ENCODE measurements at places on chromosomes 2 and 18.

- DNase-seq: no peak
Observed at GRCh38 chr2:189049709-189050164, 75.6 kb downstream of the COL3A1 start.

DNA sequence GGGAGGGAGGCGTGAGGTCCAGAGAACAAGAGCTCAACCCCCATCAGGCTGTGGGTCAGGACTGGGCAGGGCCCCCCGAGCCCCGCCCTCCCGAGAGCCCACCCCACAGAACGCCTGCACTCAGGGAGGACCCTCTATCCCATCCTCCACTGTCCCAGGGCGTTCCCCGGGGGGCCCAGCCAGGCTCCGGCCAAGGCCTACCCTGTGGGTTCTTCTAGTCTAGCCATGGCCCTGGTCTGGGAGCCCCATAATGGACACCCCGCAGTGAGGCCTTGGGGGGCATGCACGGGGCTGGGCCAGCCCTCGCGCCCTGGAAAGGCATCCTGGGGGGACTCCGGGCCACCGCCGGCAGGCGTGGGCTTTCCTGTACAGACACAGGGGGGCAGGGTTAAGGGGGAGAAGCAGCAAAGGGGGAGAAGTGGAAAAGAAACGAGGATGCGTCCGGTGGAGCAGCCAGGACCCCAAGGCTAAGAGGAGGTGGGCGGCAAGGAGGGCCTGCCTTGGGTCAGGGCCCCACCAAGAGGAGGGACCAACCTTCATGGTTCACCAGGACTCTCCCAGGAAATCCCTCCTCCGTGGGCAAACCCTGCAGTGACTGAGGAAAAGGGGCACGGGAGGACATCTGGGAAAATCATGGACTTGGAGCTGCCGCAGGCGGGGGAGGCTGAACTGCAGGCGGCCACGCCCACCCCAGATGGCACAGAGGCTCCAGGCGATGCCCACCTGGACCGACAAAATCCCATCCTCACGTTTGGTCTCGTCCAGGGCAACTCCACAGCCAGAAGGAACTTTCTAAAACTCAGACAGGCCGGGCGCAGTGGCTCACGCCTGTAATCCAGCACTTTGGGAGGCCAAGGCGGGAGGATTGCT lies 2.7 kb upstream of the CROCC2 start:
- DNase-seq: no peak

- no peak for DNase-seq
Observed at GRCh38 chr2:234917211-234917975, 34.4 kb upstream of the SH3BP4 start.

- DNase-seq: no peak
Observed at GRCh38 chr2:66762761-66763160, 327.8 kb downstream of the MEIS1 start.

GRCh38 chr2:212918336-212918735 lies 233.1 kb downstream of the IKZF2 start:
- no peak for DNase-seq

DNA sequence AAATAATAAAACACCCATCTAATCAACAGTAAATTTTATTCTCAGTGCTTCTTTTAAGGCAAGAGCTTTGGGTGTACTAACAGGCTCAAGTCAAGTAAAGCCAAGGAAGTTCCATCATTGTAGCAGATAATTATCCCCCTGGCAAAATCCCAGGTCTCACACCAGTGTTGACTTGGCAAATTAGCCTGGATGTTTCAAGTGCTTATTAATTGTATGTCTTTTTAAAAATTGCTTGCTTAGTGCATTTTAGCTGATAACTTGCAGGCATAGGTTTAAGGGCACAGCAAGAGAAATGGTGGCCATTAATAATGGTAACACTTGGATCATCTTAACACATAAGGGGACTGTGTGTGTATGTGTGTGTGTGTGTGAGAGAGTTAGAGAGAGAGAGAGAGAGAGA lies 42.0 kb upstream of the FMNL2 start:
- DNase-seq: no peak

GRCh38 chr2:151651274-151651673 lies 83.0 kb downstream of the NEB start:
- no peak for DNase-seq

- no peak for DNase-seq
Observed at GRCh38 chr2:29278966-29279365, 163.8 kb downstream of the CLIP4 start.

- no peak for DNase-seq
Observed at GRCh38 chr2:215657844-215658243, 222.0 kb upstream of the FN1 start.

GRCh38 chr2:74617122-74617521 lies 31.0 kb downstream of the M1AP start:
- DNase-seq: no peak

DNA sequence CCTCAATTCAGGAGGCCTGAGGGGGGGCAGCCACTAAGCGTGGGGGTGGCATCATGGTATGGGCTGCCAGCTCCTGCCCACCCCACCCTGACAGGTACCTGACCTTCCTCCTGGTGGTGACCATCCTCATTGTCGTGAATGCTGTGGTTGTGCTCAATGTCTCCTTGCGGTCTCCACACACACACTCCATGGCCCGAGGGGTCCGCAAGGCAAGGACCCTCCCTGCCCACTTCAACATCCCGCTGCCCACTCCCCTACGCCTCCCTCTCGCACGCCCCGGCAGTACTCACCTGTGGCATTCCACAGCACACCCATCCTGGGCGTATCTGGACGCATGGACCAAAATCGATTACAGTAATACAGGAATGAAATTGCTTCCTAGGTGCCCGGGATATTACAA lies 4.0 kb downstream of the CHRNG start:
- DNase-seq: no peak

- no peak for DNase-seq
Observed at GRCh38 chr2:16239296-16239850, 299.0 kb downstream of the MYCN start.

DNA sequence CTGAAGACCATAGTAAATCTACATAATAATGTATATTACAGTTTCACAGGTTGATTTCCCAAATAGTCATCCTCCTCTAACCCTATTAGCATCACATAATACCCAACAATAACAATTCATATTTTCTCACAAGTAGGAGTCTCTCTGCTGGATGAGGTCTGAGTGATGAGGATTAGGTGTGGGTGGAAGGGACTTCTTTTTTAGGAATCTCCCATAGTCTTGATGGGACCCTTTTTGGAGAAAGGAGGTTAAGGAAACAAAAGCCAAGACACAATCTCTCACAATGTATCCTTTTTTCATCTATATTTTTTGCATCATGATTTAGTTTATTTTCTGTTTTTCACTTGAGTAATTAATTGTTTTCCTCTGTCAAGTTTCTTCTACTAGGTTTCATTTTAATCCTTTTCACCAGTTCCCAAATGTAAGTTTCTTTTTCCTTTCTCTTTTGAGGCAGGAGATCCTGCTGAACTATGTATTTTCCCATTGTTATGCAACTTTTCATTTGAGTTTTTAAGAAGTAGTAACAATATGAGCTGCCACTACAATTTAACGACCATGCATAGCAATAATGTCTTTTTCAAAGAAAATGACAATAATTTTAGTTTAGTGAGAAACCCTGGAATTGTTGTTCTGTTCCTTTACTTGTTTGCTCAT lies 2.5 kb upstream of the IFIH1 start:
- no peak for DNase-seq

DNA sequence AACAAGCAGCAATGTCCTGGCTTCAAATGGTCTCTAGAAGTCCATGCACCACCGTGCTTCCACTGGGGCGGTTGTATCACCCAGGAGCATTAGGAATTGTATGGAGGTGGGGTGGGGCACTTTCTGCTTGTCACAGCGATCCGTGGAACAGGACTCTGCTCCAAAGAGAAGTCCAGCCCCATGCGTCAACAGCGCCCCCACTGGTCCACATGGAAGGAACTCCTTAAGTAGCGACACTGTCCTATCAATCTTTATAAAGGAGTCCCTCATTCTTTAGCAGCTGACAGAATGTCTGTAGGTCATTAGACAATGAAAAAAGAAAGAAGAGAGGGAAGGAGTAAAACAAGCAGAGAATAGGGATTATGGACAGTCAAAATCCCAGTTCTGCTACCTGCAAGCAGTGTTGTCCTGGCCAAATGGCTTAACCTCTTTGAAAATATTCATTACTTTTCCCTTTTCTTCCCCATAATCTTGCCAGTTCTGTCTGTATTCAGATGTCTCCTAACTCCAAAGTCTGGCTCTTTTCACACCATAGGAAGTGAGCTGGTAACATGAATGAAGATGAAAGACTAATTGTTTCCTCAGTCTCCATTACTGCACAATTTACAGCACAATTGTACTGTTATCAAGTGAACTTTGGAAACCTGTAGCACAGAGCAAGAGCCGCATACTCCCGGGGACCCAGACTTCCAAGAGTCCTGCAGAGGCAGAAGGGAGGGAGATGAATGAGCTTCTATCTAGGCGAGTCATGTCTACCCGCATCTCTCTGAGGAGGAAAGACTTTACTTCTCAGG lies 9.9 kb downstream of the NFE2L2 start:
- no peak for DNase-seq

- DNase-seq: no peak
Observed at GRCh38 chr18:75003764-75004690, 204.9 kb downstream of the PTGR3 start.

GRCh38 chr2:26650713-26651469 lies 9.7 kb upstream of the CIB4 start:
- no peak for DNase-seq

GRCh38 chr2:223578846-223579245 lies 23.3 kb downstream of the SCG2 start:
- no peak for DNase-seq

DNA sequence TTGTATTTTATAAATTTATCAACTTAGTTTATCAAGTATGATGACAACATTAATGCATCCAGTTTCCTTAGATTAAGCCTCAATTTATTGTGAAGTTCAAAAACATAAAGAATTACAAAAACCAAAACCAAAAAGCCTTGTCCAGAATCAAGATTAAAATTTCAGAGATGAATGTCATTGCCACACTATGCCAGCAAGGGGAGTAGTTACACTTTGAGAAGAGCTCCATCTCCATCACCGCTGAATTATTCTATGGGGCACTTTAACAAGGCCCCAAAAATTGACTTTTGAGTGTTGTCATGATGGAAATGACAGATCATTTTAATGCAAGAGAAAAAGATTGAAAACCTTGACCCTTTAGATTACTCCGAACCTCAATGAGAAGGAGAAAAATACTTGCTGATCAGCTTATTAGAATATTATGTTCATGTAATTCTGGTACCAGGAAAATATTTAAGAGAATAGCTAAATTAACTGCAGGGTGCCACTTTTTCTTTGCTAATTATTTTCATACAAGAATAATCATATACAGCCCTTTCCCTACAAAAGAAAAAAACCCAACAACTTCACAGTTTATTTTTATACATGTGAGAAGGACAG lies 152.5 kb upstream of the AQP4 start:
- DNase-seq: no peak

DNA sequence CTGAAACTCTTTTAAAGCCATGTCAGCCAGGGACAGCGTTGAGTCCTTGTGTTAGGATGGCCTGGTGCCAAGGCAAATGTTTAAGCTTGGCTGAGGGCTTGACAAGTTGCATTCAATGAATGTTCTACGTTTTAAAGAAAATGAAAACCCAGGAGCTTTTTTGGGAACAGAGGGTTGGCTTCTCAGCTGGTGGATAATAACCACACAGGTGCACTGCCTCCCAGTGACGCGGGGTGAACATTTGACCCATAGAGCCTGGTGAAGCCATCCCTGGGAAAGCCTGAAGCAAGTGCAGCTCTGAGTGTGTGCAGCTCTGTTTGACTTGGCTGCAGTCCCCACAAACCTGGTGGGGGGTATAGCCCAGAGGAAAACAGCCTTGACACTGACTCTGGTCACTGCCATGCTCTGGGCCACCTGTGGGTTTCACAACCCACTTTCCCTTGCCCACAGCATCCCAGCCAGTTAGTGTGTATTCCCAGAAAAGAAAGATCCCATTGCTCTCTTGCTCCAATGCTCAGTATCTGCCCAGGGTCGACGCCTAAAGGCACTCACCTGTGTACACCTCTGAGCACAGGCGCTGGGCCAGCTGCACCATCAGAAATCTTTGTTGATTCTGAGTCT lies 874.9 kb downstream of the RNF144A start:
- no peak for DNase-seq

DNA sequence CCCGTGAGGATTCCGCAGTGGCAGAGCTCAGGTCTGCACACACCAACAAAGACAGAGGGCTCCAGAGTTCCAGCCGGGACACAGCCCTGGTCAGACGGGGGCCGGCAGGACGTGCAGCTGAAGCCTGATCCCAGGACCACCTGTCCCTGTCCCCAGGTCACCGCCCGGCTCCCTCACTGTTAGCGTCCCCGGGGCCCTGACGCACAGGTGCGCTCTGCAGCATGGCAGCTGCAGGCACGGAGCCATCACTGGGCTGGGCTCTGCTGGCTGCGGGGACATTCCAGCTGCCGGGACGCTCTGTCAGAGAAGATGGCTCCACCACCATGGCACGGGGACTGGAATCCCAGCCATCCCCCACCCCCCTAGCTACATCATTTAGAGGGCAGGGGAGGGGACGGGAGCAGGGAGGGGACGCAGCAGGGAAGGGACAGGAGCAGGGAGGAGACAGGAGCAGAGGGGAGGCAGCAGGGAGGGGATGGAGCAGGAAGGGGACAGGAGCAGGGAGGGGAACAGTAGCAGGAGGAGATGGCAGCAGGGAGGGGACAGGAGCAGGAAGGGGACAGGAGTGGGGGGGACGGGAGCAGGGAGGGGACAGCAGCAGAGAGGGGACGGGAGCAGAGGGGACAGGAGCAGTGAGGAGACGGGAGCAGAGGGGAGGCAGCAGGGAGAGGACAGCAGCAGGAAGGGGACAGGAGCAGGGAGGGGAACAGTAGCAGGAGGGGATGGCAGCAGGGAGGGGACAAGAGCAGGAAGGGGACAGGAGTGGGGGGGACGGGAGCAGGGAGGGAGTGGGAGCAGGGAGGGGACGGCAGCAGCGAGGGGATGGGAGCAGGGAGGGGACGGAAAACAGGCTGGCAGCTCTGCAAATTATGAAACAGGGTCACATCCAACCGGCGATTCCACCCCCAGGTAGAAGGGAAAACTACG lies 39.8 kb downstream of the SLC66A2 start:
- DNase-seq: no peak

- DNase-seq: no peak
Observed at GRCh38 chr2:216170076-216170763, 61.1 kb downstream of the XRCC5 start.

- DNase-seq: no peak
Observed at GRCh38 chr18:77366067-77366719, 116.5 kb downstream of the GALR1 start.
